ENCODE measurements at places on chromosomes 3 and 15.

GRCh38 chr3:166304584-166304983, 467.4 kb upstream of the BCHE start:
- DNase-seq: no peak

- no peak for DNase-seq
These were observed 831.0 kb downstream of the TUSC7 start for GRCh38 chr3:117540597-117540996.

GRCh38 chr15:80461356-80462095, 57.3 kb downstream of the ARNT2 start:
- DNase-seq: no peak

DNA sequence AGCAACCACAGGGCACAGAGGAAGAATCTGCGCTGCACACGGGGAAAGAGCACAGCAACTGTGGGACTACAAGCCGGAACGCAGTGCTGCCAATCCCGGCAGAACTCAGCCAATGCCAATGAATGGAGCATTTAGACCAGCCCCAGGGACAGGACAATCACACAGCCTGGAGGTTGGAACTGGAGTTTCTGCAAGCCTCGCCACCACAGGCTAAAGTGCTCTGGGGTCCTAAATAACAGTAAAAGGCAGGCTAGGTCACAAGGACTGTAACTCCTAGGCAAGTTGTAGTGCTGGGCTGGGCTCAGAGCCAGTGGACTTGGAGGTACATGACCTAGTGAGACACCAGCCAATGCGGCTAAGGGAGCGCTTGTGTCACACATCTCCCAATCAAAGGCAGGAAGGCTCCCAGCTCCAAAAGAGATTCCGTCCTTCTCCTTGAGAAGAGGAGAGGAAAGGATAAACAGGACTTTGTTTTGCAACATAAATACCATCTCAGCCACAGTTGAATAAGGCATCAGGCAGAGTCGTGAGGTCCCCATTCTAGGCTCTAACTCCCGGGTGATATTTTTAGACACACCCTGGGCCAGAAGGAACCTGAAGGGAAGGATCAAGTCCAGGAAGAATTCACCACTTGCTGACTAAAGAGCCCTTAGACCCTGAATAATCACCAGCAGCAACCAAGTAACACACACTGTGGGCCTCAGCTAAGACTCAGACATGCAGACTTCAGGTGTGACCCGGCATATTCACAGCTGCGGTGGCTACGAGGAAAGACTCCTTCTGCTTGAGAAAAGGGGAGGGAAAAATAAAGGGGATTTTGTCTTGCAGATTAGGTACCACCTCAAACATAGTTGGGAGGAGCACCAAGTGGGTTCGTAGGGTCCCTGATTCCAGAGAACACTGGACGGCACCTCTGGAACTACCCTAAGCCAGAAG, 85.5 kb upstream of the XXYLT1 start:
- no peak for DNase-seq

GRCh38 chr3:120469882-120470301, 19.1 kb upstream of the FSTL1 start:
- DNase-seq: no peak

DNA sequence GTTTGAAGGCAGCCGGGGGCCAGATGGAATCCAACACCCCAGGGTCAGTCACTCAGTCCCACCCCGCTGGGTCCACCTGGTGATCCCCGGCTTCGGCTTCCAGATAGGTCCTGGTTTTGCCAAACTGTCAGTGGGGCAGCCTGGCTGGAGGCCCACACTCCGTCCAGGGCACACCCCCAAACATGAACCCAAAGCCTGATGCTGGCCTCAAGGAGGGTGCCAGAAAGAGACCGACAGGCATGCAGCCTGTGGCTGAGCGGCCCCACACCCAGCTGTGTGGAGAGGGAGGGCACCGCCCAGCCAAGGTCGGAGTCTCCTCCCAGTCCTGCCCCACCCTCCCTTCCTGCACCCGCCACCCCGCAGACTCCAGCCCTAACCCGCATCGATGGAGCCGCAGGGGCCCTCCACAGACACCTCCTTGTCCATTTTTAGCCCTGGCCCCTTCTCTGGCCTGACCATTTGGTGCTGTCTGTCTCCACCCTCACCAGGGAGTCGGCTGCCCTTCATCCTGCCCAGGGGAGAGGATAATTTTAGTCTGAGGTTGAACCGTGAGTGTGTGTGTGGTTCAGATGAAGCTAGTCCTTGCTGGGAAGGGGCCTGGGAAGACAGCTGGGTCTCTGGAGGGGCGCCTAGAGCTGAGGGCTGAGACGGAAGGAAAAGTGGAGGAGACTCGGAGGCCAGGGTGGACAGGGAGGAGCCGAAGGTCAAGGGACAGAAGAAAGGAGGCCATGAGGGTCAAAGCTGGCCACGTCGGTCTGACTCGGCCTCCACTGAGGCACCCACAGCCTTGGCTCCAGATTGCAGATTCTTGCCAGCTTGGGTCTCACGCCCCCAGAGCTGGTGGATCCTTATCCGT, 23.1 kb downstream of the TNK2 start:
- DNase-seq: no peak

- DNase-seq: no peak
These were observed 199.1 kb downstream of the SI start for GRCh38 chr3:164879201-164879600.

DNA sequence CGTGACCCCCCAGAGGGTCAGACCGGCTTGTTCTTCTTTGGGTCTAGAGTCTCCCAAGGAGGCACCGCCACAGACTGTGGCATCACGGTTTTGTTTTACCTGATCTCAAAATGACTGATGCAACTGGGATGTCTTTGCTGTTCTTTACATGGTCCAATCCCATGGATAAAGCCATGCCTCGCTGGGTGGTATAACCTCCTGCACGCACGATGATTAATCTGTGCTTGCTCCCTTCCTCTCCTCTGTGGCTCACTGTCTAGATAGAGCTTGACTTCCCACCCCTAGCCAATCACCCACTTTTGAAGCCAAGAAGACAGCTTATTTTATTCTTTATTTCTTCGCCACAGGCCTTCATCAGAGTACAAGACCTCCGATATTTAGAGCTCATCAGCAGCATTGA, 36.6 kb upstream of the RHO start:
- DNase-seq: no peak

GRCh38 chr3:157464321-157464720, 27.7 kb downstream of the PTX3 start:
- DNase-seq: no peak

GRCh38 chr15:71443538-71443937, 328.3 kb downstream of the THSD4 start:
- peak; percentile 74 for DNase-seq

GRCh38 chr15:48396020-48396419, 64.8 kb downstream of the DUT start:
- no peak for DNase-seq

DNA sequence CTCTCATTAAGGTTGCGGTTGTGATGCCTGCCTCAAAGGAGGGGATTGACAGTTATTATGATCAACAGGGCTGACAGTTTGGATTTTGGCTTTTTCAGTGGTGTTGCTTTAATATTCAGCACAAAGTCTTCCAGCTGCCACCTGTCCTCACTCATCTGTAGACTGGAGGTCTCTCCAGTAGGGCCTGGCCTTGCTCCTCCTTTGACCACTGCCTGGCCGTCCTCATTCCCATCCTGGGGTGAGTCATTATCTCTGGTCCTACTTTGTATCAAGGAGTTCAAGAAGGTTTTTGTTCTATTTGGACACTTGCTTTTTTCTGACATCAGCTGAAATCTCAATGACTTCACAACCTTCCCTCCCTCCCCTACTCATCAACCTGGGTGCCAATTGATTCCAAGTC, 95.1 kb upstream of the ZPLD1 start:
- DNase-seq: no peak

GRCh38 chr3:96869316-96869715, 54.9 kb downstream of the EPHA6 start:
- no peak for DNase-seq

GRCh38 chr3:173688216-173688842, 290.8 kb downstream of the NLGN1 start:
- no peak for DNase-seq

GRCh38 chr3:111539351-111540331, 2.4 kb upstream of the CD96 start:
- DNase-seq: peak; percentile 49

- no peak for DNase-seq
These were observed 100.0 kb upstream of the IGF1R start for GRCh38 chr15:98548139-98548971.

DNA sequence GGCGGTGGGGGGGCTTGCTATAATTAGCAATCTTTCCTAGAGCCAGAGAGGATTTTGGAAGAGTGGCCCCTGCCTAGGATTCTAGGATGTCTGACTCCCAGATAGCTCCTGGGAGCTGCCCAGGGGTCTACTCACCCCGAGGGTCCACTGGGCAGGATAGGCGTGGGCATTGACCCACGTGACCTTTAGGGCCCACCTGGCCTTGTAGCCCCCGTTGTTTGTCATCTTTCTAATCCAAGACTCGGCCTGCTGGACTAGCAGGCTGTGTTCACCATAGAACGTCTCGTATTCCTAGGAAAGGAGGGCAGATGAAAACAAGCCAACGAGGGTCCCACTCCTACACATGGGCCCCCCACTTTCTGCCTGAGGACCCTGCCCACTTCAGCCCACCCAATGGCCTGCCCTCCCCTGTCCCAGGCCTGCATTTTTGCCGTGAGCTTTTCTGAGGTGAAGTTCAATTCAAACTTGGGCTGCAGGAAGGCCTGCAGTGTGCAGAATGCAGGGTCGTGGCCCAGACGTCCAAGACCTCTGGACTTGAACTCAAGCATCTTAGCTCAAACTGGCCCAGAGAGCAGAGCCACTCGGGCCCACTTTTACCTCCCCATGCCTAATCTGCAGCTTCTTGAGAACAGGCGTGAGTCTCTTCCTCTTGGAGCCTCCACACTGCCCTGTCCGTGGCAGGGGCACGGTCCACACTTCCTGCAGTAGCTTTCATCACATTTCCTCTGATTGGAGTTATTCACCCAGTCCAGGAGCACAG, 41.5 kb downstream of the MUC4 start:
- DNase-seq: peak; percentile 7

DNA sequence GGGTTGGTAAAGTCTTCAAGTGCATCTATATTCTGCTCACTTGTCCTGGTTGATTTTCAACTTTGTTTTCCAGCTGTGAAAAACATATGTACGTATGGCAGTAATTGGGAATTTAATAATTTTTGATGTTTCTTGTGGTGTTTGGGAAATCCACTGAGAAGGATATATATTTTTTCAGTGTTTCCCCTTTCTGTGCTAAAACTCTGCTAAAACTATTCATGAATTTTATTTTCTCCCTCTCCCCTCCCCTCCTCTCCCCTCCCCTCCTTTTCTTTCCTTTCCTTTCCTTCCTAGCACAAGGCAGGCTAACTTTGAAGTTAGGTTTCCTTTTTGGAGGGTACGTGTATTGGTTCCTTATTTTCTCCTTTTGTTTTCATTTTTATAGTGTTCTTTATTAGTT, 220.7 kb downstream of the PDCD6IP start:
- no peak for DNase-seq

DNA sequence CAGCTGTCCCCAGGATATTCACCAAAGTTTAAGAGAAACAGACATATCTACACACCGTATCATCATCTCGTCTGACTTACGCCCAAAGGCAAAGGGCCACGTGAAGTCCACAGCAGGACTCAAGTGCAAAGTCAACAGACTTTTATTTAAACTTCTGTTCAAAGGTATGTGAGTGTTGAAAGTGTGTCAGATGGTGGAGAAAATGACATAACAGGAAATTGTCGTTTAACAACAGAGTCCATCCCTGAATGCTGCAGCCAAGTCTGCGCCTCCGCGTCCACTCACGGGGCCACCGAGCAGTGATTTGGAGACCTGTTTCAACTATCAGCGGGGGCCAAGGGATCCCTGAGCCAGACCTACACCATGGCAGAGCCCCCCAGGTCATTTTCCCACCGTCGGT, 165.6 kb downstream of the XXYLT1 start:
- no peak for DNase-seq

DNA sequence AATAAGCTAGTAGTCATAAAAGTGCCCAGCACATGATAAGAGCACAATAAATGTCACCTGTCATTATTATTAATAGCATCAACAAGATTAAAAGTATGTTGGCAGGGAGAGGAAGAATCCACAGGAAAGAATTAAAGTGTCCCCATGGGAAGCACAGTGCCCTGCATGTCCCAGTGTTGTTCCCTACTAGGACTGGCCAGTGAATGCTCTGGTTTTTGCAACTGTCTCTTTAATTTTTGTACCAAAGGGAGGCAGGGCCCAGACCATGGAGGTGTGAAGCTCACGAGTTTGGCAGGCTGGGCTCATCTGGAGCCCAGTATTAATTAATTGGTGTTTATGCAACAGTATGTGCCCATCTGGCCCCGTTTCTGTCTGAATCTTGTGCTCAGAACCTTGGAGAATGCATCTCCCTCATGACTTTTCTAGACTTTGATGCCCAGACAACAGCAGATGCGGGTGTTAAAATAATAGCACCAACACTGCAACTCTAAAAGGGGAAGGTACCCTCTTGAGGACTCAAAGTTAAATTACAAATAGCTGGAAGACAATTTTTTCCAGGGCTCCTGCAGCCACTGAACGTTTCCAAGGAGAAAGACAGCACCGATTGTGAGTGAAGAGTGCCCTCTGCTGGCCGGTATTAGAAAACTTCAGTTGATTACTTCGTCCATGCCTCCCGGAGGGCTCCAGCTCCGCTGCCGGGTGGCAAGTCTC, 71.9 kb upstream of the SPATA12 start:
- DNase-seq: peak; percentile 77

- DNase-seq: no peak
These were observed 172.6 kb downstream of the IL5RA start for GRCh38 chr3:2937592-2937991.

GRCh38 chr3:59696783-59697182, 647.0 kb upstream of the CFAP20DC start:
- no peak for DNase-seq

DNA sequence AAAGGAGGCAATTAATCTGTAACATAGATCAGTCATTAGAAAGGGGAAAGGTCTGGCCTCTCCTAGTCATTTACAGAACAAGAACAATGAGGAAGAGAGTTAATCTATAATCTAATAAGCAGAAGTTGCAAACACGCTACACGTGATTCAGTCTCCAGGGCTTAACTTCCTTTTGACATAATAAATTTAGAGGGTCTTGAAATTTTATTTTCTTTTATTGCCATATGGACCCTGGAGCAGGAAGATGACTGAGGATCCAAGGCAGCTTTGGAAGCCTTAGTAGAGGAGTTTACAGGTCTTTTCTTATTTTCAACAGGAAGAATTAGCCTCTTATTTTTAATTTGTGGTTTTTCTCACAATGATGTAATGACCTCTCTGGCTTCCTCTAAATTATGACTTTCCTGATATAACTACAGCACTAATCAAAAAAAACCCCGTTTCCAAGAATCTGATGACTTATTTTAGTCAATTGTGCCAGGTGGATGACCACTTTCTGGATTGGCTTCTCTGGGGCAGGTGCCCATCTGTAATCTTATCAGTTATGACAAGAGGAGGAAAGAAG, 32.2 kb downstream of the ADGRG7 start:
- no peak for DNase-seq

- no peak for DNase-seq
These were observed 25.0 kb upstream of the TEX264 start for GRCh38 chr3:51646091-51646490.

Measured in RPMI8226 (cell line).